Stimulated activated CD4-positive, alpha-beta T cell treated with anti-CD3 and anti-CD28 coated beads, Interleukin-4, amount 100 ng/mL, for 1 hour (primary cell): ENCODE measurements at places on chromosomes 12 and 14.

GRCh38 chr12:6631549-6631961 lies 4.2 kb downstream of the LPAR5 start:
- DNase-seq = no peak

- DNase-seq = no peak
Measured at GRCh38 chr14:59483363-59483762, 845 bp downstream of the L3HYPDH start.

- no peak for DNase-seq
Measured at GRCh38 chr14:54577494-54577893, 10.6 kb downstream of the SAMD4A start.

- no peak for DNase-seq
Measured at GRCh38 chr12:27899151-27899661, 73.3 kb downstream of the PTHLH start.

GRCh38 chr14:77812028-77812427 lies 12.1 kb downstream of the ADCK1 start:
- no peak for DNase-seq

GRCh38 chr14:75343911-75344310 lies 65.3 kb downstream of the FOS start:
- DNase-seq = no peak

DNA sequence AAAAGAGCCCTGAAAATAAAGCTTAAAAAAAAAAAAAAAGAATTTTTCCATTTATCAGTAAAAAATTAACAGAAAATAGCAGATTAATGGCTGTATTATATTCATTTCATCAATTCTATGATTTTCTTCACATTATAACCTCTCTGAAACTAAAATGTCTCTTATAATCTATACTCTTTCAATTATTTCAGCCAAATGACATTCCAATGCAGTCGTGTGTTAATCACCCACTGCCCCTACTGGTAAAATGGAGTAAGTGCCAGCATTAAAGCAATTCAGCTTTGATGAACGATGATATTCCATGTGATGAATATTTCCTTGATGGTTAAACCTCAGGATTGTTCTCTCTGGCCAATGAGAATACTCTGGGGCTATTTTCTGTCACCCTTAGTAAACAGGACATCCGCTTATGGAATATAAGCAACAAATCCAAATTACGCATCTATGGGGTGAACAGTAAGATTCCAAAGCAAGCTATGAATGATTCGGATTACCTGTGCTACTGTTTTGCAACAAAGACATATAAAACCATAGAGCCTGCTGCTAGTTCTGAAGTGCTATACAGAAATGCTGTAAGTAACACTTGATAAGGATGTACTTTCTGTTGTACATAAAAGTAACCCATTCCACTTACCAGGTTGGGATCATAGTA lies 20.3 kb upstream of the SYCP3 start:
- DNase-seq = no peak

GRCh38 chr14:68655021-68655831 lies 137.6 kb downstream of the ZFP36L1 start:
- DNase-seq = no peak

- DNase-seq = no peak
Measured at GRCh38 chr12:71551529-71551928, 111.9 kb downstream of the LGR5 start.

- DNase-seq = no peak
Measured at GRCh38 chr12:16299403-16299802, 21.9 kb upstream of the SLC15A5 start.

DNA sequence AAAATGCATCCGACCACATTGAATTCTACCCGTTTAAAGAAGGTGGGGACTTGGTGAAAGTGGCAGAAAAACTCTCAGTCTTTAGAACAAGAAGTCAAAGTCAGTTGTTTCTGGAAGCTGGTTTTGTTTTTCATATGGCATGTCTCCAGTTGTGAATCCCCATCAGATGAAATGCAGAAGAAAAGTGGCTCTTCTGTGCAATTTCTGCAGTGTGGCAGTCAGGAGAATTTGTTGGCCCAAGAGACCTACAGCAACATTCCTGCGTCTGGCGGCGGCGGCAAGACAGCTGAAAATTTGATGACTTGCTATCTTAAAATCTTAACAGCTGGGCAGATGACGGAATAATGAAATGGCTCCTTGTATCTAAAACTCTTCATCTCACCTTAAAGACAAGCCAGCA lies 201.5 kb downstream of the FOXN3 start:
- no peak for DNase-seq

DNA sequence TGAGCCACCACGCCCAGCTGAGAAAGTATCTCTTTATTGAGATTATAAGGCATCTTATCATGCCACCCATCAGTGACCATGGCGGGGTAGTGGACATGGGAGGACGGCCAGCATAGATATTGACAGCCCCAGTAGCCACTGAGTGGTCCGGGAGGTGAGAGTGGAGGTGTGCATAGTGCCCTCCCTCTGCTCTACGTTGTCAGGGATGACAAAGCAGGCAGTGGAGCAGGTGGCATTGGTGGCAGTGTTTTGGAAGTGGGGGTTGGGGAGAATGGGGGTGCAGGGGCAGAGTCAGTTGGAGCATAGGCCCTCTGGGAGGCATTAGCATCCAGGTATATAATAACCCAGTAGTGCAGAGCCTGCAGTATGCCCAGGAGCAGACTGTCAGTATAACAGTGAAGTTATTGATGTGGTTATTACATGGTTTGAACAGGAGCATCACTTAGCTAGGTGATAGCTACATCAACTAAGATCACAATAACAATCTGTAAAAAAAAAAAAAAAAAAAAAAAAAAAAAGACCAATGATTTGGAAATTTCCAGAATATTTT lies 41.1 kb downstream of the GNG2 start:
- peak; percentile 6 for DNase-seq

GRCh38 chr12:105228966-105229365 lies 7.0 kb downstream of the APPL2 start:
- no peak for DNase-seq

DNA sequence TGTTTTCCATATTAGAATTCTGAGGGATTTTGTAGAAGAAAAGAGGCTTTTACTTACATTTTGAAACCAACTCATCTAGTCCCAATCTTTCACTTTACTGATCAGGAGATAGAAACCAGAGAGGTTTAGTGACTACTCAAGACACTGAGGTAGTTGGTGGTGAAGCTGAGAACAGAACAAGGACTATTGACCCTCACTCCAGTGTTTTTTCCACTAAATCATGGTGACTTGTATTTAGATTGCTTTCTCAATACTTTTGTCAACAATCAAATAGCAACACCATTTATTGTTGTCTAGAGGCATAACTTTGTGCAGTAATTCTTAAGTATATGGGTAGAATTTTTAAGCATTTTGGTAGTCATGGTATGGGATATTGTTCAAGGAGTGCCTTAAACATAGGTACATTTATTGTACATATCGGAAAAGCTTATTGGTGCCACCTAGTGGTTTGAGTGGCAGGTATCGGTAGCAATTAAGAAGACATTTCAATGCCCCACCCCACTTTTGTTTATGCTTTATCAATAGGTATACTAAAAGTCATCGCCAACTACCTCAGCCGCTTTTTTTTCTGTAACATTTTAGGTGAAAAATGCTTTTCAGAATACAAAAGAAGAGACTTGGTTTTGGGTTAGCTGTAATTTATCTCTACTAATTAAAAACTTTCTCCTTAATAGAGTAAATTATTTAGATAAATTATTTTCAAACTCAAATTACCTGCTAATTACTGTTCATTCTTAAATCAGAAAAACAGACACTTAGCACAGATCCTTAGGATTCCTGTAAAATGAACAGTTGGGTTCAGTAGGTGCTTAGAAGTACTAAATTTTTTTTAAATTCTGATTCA lies 47.3 kb upstream of the PAWR start:
- DNase-seq = no peak

- no peak for DNase-seq
Measured at GRCh38 chr14:94157197-94157596, 16.9 kb upstream of the PPP4R4 start.

DNA sequence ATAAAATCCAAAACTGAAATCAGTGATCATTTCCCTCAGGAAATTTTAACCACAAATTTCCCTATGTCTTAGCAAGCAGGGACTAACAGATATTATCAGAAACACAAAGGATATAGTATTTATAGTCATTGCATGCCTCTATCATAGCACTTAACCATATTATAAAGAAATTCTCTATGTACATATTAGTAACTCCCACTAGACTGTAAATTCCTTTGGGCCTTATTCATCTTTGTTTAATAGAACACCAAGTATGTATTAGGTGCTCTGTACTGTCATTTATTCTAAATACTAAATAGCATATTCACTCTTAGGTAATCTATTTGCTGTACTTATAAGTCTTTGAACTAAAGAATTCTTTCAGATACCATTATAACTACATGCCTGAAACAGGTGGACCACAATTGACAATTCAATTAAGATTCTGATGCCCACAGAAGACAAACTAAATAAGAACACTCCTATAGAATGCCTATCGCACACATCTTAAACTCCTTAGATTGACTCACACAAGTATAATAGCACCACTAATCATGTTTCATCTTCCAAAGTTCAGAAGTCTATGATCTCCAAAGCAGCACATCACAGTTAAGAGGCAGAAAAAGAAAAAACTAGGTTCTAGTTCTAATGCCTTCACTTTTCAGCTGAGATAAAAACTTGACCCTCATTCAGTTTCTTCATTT lies 134.1 kb downstream of the FSCB start:
- no peak for DNase-seq

GRCh38 chr14:90453401-90453951 lies 56.6 kb downstream of the CALM1 start:
- no peak for DNase-seq

DNA sequence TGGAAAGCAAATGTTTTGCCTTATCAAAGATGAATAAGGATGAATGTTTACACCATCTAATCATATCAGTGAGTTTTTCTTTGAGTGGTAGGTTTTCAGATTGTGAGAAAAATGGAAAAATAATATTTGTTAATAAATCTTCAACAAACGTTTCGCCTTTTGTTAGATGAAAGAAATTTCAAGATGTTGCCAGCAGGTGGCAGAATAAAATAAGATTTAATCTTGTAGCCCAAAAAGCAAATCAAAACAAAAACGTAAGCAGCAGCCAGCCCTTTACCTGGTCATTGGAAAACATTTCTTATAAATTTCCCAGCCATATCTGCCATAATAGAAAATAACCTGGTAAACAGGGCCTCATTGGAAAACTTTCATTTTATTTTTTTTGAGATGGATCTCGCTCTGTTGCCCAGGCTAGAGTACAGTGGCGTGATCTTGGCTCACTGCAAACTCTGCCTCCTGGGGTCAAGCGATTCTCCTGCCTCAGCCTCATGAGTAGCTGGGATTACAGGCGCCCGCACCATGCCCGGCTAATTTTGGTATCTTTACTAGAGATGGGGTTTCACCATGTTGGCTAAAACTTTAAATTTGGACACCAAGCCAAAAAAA lies 15.4 kb upstream of the TMEM120B start:
- DNase-seq = no peak

DNA sequence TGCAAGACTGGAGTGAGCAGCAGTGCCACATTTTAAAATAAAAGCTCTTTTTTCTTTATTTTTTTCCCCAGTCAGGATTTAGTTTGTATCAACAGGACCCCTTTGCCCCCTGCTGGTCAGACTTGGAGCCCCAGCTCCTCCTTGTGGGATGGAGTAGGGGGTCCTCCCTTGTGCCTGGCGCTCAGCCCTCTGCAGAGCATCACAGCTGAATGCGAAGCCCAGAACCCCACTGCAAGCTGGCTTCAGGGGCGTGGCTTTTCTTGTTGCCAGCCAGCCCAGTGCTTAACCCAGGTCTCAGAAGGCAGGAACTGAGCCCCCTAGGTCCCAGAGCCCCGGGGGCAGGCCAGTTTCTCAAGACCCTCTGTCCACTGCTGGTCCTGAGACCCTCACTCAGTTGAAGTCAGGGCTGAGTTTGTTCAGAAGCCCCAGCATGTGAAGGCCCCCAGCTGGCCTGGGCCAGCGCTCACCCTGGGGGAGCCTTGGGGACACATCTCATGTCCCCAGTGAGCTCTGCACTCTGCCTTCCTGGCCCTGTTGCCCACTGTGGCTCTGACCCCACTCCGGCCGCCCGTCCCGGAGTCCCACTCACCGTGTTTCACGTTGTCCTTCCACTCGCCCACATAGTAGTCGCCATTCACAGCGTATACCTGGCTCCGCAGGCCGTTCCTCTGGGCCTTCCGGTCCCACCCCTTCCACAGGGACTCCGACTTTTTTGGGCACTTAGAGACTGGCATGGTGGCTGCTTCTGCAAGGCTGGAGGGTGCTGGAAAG lies 519 bp downstream of the MORN3 start:
- peak; percentile 66 for DNase-seq

- DNase-seq = no peak
Measured at GRCh38 chr12:61694214-61694613, 566.0 kb upstream of the USP15 start.

DNA sequence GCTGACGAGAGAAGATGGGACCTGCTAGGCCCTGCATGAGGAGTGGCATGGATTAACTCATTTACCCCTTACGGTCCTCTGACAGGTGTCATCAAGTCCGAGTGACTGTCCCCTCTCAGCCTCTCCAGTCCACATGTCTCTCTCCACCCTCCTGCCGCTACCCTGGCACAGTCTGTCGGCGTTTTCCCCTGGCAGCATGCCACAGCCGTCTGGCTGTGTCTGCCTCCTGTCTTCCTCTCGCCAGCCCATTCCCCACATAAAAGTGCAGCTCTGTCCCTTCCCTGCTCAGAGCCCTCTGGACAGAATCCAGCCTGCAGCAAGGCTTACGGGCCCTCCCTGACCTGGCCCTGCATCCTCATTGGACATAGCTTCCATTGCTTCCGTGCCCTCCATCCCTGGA lies 45.6 kb downstream of the UBE3B start:
- DNase-seq = no peak

GRCh38 chr14:84864548-84865271 lies 665.2 kb upstream of the FLRT2 start:
- no peak for DNase-seq

- DNase-seq = no peak
Measured at GRCh38 chr12:8687846-8688601, 9.8 kb upstream of the RIMKLB start.

GRCh38 chr14:88156127-88156526 lies 151.2 kb downstream of the GPR65 start:
- no peak for DNase-seq

DNA sequence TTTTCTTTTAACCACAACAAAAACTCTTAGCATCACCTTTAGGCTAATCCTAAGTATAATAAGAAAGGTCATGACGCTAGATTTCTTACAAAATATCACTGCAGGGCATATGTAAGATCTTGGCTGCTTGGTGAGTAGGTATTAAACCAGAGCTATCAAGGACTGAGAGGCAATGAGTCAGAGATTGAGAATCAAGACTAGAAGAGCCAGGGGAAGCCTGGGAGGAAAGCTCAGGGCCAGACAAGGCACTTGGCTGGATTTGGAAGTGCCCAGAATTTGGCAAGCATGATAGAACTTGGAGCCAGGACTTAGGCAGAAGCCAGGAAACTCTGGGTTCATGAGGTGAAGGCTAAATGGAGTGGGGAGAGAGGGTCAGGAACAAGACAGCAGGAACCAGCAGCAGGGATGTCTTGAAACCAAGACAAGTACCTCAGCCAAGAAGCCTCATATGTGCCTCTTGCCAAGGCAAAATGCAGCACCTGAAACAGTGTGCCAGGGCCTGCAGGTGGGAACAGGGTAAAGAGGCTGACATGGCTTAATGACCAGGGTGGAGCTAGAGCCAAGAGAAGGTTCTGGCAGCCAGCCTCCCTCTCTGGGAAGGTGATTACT lies 49.9 kb downstream of the PTHLH start:
- DNase-seq = no peak
